Nucleus accumbens (tissue), 56 donors: ENCODE measurements at places on chromosomes 16 and 17.

- DNase-seq, result no peak
These were observed 1.1 kb upstream of the XYLT1 start for GRCh38 chr16:17471719-17472461.

DNA sequence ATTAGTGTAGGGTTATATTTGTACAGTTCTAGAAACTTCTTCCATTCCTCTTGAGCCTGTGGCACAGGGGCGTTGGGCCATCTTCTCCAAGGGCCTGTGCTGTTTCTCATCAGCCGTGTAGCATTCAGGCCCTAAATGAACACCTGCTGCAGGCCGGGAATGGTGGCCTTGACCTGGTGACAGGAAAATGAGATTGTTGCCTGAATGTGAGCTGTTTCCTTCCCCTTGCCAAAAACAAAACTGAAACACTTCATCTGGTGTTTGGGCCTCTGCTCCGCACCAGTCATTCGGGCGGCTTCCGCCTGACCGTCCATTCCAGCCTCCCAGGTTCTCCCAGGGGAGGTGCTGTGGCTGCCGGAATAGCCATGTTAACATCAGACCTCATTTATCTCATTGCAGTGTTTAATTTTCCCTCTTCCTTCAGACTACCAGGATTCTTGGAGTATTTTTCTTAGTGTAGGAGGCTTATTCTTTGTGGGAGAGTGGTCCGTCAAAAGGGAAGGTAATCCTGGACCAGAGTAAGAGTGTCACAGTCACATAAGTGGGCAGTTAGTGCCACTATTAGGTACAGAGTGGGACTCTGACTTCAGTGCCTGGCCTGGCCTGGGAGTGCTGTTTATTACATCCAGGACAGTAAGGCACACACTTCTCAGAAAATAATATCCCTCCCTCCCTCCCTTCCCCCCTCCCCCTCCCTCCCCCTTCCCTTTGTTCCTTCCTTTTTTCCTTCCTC is 61.9 kb downstream of the WWP2 start:
- no peak for DNase-seq

DNA sequence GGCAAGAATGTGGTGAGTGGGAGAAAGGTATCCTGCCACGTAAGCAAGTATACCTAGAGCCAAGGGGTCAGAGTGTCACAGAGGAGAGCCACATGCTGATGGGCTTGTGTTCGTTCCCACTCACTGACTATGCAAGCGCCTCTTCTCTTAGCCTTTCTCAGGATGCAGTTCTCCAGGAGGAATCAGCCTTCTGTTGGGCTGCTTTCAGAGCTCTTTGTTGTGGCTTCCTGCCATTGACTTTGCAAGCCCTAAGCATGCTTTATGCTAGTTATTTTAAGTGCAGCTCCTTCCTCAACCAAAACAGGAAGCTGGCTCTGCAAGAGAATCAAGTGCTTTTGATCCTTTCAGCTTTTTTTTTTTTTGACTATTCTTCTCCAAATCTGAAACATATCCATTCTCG is 66.6 kb downstream of the SIAH1 start:
- DNase-seq, result no peak

GRCh38 chr17:40035162-40035559 is 19.0 kb downstream of the MED24 start:
- DNase-seq, result peak; percentile 5

- no peak for DNase-seq
These were observed 48.9 kb downstream of the SNX29 start for GRCh38 chr16:12025472-12025871.

- no peak for DNase-seq
These were observed 9.2 kb upstream of the DPEP3 start for GRCh38 chr16:67989322-67990017.

- DNase-seq, result no peak
These were observed 837 bp downstream of the DOC2B start for GRCh38 chr17:180381-181244.

DNA sequence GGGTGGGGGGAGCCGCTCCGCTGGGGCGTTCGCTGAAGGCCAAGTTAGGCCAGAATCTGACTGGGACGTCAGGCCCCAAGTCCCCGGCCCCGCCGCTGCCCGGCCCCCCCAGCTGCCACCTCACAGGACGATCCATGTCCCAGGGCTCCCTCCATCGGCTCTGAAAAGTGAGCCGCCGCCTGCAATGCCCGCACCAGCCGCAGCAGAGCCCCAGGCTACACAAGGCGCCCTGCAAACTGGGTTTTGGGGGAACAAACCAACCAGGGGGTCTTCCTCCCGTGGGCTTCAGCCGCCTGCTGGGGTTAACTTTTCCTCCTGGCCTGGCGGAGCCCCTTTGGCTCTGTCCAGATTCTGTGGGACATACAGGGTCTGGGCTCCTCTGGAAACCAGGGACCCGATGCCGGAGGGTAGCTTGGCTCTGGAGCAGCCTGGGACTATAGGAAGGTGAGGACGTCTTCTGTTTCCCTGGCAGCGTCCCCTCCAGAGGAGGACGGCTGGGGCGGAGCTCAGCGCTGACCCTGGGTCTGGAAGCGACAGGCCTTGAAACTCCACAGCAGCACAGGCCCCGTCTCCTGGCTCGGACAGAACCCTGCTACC is 835 bp downstream of the NME4 start:
- DNase-seq, result peak; percentile 36

- no peak for DNase-seq
These were observed 4.4 kb downstream of the SEC14L1 start for GRCh38 chr17:77145224-77145611.

DNA sequence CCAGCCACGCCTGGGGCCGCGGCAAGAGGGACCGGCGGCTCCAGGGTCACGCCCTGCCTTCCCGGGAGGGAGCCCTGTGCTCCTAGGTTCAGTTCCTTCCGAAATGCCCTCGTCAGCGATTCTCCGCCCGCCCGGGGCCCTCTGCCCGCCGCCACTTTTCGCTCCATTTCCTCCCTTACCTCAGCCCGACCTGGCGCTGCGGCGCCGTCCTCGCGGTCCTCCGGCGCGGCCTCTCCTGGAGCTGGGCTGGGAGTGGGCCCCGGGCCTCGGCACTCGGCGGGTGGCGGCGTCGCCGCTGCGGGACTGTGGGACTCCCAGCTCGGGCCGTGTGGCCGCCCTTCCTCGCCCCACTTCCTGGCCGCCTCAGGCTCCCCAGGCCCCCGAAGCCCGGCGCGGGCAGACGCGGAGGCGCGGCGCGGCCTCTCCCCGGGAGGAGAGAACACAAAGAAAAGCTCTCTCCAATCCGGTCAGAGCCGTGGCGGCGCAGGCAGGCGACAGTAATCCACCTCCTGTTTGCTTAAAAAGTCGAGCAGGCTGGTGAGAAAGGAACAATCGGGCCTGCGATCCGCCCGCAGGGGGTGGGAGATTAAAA is 1.6 kb downstream of the BAHCC1 start:
- no peak for DNase-seq

DNA sequence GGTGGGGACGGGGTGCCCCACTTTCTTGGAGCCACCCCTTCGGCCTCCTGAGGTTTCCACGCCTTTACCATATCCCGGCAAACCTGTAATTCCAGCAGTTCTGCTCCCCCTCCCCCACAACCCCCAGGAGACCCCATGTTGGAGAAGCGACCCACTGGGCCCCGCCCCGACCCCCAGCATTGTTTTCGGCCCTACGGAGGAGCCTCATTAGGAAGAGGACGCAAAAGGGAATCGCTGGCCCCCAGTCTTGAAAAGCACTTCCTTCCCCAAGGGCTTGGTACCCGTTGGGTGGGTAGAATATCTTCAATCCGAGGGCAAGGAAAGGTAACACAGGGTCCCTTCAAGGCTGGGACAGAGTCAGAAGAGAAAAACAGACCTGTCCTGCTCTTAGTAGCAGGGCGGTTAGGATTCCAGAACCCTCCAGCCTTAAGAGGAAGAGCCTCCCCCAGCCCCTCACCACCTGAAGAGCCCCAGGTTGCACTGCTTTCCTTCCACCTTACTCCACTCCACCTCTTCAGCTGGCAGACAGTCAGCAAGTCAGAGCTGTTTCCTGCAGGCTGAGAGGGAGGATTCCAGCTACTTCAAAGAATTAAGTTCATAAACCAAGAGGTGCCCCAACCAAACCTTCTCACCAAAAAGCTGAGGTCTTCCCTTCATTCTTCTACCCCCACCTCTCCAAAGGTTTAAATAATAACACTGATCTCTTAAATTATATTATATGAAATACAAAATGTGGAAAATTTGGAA is 803 bp upstream of the TLCD2 start:
- no peak for DNase-seq

DNA sequence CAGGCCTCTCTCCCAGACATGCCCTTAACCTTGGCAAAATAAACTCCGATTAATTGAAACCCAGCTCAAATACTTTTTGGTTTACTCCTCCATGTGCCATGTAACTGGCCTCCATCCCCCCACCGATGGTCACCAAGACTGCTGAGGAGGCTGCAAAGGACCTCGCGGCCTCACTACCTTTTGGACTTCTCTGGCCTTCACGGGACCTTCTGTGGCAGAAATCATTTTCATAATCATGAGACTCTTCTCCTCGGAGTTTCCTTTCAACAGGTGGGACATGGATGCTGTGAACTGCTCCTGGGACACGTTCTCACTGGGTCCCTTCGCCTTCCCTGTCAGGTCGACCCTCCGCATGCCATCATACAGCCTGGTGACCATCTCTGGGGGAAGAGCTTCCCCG is 9.0 kb downstream of the MEAK7 start:
- DNase-seq, result no peak
